Posterior vena cava (tissue), 2 donors: ENCODE measurements at places on chromosomes 3 and 15. TPM values are rescaled to one million over a fixed set of nuclear protein-coding genes. Genes with fewer than 3 reads are reported as not detected.

- no peak for DNase-seq
Measured at GRCh38 chr3:195849322-195850074, 37.8 kb upstream of the MUC4 start.

DNA sequence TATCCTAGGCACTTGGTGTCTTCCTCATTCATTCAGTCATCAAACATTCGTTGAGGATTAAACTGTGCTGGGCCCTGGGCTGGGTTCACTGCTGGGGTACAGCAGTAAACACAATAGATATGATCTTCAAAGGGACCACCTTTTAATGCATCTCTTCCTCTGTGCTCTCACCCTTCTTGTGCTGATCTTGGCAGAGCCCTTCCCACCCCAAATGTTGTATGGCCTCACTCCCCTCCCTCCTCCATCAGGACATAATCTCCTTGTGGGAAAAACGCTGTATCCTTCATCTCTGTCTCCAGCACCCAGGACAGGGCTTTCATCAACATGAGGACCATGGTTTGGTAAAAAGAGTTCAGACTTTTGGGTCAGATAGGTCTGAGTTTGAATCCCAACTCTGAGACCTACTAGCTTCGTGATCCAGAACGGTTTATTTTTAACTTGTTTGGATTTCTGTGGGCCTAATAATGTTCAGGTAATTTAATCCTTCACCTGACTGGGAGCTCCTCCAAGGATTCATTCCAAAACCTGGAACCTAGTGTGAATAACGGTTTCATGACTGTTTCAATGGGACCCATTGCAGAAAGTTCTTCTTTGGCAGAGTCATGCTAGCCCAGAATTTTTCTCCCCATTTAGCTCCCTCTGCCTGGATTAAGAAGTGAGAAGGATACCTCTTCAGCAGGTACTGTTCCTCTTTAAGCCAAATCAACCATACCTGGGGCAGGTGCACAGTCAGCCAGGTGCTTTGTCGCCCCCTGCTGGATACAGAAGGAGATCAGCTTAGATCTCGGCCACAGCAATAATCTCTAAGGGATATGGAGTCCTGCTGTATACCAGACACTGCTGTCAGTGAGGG lies 5.2 kb upstream of the WNT7A start:
- DNase-seq, result peak; percentile 25

GRCh38 chr3:181578743-181579142 lies 133.0 kb upstream of the SOX2 start:
- no peak for DNase-seq

- DNase-seq, result no peak
Measured at GRCh38 chr15:64931381-64931780, 19.7 kb downstream of the ANKDD1A start.

DNA sequence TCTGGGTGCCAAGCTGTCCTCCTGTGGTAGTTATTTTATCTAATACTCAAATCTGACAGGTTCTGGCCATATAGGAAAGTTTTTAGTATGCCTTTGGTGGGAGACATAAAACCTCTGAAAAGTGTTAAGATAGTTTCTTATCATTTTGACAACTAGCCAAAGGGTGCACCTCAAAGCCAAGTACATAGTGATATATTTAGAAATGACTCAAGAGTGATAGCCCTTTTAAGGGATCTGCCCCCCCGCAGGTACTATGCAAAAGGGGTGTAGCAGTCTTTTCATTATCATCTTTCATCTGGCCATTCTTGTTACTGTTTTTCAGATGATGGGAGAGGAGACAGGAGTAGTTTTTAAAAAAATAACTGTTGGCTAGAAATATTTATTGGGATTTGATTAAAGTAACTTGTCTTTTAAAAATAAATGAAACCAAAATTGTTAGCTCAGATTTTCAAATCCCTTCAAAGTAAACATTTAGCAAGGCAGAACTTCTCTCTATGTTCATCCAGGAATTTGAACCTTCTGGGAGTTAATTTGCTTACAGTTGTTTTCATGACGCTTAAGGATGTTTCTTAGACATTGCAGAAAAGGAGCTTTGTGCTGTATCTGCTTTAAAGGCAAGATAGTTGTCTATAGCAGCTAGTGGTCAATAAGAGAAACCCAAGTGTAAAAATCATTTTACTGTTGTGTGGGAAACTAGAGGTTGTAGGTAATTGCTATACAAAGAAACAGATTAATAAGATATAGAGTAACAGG lies 5.1 kb downstream of the PHLDB2 start:
- no peak for DNase-seq

- no peak for DNase-seq
Measured at GRCh38 chr3:152550284-152550683, 281.6 kb downstream of the MBNL1 start.

Gene CCR4
- total RNA-seq, result 0.23 TPM
